Cardiac septum (tissue), 1 donor: ENCODE measurements at places on chromosomes 13 and 19.

GRCh38 chr19:12723641-12724426, at the start of gene TNPO2:
TNPO2 (minus strand) TSS chr19:12723932; CDS start chr19:12720977, 2,955 bp downstream.
- DNase-seq = no peak

DNA sequence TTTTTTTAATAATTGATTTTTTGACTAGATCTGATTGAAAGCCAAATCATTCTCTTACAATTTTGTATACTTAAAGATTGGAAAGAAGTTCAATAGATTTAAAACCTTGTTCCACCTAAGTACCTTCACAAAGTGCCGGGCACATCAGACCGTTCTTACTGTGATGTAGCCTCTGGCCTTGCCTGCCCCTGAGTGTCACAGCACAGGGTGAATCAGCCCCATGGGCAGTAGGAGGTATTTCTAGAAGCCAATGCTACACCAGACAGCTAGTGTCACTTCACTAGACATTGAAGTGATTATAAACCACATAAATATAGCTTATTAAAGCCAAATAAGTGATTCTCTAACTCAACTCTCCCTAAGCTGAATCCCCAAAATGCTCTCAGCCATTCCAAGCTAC, 131.3 kb downstream of the LACC1 start:
- no peak for DNase-seq

GRCh38 chr13:106314417-106314816, 221.0 kb downstream of the EFNB2 start:
- no peak for DNase-seq

DNA sequence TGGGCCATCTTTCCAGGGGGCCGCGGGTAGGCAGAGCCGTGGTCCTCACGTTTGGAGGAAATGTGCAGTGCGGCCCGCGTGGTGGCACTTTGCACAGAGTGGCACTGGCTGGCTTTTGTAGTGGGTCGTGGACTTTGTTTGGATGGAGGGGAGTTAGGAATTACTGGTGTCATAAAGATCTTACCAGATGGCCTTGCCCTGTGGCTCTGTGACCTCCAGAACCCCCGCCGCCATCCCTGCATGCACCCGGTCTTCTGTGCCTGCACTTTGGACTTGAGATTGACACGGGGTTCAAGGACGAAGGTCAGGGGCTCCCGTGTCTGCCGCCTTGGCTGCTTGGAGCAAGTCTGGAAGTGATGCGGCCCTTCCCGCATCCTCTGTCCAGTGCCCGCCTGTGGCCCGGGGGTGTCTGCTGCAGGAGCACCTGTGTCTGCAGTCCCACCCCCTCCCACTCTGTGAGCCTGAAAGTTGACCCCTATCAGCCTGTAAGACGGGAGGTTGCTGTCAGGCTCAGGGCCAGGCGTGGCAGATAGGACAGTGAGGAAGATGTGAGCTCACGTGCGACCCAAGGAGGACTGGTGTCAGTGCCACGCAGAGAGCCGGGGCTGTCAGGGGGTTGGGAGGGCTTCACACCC, 2.2 kb downstream of the GNA11 start:
- DNase-seq = no peak

- DNase-seq = no peak
These were observed 767.1 kb downstream of the UQCRFS1 start for GRCh38 chr19:28445826-28446225.

GRCh38 chr13:30334663-30335386, 27.5 kb upstream of the KATNAL1 start:
- no peak for DNase-seq

GRCh38 chr19:18896421-18896841, 473 bp upstream of the CERS1 start:
- no peak for DNase-seq

DNA sequence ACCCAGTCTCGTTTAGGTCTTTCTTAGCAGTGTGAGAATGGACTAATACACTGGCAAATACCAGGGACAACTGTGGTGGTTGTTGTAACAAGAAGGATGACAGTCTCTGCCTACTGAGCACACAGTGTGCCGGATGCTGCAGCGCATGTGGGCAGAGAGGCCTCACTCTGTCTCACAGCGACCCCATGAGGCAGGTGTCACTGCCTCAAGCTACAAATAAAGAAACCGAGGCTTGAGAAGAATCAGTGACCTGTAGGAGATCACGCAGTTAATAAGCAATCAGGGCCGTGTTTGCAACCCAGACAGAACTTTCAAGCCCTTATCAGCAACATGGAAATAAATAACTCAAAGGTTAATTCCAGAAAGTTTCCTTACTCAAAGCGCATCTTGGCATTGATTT, 40.5 kb upstream of the GAS6 start:
- DNase-seq = peak; percentile 77

- DNase-seq = no peak
These were observed 27.3 kb downstream of the ALOX5AP start for GRCh38 chr13:30762643-30763042.

- DNase-seq = no peak
These were observed 23.2 kb downstream of the C3 start for GRCh38 chr19:6697291-6697690.

- DNase-seq = no peak
These were observed 63.0 kb downstream of the LRCH1 start for GRCh38 chr13:46615888-46616531.

GRCh38 chr13:110154410-110154933, 152.5 kb downstream of the COL4A1 start:
- DNase-seq = no peak

GRCh38 chr13:112144616-112145550, 77.9 kb downstream of the SOX1 start:
- DNase-seq = peak; percentile 53

- no peak for DNase-seq
These were observed 385.9 kb upstream of the SLITRK6 start for GRCh38 chr13:86185107-86185506.

GRCh38 chr19:18385675-18386542, at the start of gene GDF15:
GDF15 (plus strand) TSS chr19:18386158; CDS start chr19:18386190, 32 bp downstream.
- peak; percentile 79 for DNase-seq

GRCh38 chr19:39412867-39413271, 400 bp downstream of the PLEKHG2 start:
- DNase-seq = no peak

DNA sequence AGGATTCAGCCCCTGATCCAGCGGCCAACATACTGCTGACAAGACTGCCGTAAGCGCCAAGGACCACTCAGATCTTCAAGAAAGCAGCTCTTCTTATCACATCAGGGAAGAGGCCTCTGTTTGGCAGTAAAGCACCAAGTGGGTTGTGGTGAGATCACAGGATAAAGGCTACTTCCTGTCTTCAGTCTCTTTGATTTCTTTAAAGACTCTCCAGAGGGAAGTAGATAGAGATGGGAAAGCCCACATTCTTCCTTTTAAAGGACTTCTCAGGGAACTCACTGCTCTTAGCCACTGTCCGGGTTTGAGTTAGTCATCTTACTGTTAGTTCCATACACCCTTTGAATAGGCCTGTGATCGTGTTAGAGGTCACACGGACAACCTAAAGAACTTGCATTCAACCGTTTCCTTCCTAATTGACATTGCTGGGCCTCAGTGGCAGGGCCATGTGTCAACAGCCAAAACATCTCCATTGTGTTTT, 47.2 kb upstream of the POMP start:
- no peak for DNase-seq

DNA sequence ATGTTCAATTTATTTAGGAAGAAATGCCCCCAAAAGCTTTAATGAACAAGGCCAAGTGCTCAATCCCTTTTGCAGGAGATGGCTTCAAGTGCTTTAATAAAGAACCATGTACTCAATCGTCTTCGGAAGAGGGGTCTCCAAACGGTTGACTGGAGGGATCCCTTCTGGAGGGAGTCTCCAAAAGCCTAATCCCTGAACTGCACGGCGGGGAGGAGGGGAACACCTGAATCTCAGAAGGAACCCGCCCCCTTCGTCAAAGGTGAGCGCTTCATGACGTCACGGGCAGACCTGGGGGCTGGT, 505 bp downstream of the PAF1 start:
- no peak for DNase-seq

DNA sequence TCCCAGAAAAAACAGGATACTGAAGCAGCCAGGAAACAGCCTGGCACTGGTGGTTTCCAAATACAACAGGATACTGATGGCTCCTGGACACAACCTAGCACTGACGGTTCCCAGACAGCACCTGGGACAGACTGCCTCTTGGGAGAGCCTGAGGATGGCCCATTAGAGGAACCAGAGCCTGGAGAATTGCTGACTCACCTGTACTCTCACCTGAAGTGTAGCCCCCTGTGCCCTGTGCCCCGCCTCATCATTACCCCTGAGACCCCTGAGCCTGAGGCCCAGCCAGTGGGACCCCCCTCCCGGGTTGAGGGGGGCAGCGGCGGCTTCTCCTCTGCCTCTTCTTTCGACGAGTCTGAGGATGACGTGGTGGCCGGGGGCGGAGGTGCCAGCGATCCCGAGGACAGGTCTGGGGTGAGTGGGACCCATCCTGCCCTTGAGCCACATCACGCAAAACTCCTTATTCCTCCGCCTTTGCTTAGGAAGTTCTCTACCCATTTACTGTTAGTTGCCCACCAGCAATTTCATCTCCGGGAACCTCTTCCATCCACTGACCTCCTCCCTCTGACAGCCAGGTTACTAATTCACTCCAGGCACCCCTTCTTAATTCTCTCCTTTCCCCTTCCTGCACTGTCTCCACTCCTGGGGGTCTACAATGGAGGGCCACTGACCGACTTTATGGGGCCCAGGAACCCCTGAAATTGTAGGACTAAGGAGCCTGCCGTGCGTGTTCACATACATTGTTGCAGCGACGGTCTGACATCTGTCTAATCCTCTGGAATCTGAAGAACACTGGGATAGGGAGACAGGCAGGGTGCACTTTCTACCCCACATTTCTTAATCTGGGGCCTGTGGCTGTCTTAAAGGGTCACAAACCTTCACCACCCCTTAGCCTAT, 1.2 kb downstream of the ITPKC start:
- DNase-seq = no peak

- DNase-seq = no peak
These were observed 548.7 kb downstream of the PCDH9 start for GRCh38 chr13:66681403-66681802.

GRCh38 chr13:41675306-41675705, 218.0 kb downstream of the RGCC start:
- no peak for DNase-seq

DNA sequence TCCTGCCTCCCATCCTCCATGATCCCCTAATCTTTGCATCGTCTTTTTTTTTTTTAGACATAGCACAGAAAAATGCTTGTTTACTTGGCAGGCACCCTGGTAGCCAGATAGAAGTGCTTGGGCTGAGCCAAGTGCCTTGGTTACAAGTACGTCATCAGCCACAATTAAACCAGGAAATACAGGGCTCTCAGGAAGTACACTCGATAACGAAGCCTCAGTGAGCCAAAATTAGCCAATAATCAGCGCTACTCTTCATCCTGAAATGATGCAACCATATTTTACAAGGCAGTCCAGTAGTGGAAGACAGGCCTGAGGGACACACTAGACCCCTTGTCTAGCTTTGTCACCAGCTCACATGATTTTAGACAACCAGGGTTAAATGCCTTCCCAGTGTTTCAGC, 194.0 kb upstream of the NBEA start:
- DNase-seq = no peak

DNA sequence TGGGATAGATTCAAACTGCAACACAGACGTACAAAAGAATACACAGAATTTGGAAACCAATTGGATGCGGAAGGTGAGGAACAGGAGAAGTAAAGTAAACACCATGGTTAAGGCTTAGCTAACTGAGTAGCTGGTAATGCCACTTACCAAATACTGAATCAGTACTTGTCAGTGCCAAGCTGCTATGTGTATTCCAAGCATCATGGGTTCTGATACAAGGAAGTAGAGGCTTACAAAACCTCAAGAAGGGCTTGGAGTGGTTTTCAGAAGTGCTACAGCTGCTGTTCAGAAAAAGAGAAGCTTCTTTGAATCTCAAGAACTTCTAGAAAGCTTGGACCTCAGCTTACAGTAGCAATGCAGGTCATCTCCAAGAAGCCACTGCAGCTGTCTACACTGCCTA, 35.9 kb upstream of the DCT start:
- DNase-seq = no peak

DNA sequence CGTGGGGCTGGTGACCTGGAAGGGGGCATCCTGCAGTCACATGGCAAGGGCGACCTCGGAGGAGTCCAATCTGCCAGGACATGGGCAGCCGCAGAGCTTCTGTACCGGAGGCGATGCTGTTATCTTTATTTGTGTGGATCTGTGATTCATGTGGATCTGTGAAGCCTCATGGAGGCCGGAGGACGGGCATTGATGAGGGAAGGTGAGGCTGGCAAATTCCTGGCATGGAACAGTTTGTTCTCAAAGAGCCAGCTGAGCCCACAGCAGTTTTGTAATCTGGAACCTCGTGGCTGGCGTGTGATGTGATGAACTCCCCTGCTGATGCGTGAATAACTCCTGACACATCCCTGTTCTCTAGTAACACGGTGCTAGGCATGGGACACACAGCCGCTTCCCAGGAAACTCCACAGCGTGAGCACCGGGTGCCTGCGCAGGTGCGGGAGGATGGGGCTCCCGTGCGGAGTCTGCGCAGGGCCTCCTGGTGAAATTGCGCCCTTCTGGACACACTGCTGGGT, 40.4 kb downstream of the ATP11A start:
- DNase-seq = no peak

GRCh38 chr13:40980461-40980860, 38.7 kb downstream of the ELF1 start:
- no peak for DNase-seq

DNA sequence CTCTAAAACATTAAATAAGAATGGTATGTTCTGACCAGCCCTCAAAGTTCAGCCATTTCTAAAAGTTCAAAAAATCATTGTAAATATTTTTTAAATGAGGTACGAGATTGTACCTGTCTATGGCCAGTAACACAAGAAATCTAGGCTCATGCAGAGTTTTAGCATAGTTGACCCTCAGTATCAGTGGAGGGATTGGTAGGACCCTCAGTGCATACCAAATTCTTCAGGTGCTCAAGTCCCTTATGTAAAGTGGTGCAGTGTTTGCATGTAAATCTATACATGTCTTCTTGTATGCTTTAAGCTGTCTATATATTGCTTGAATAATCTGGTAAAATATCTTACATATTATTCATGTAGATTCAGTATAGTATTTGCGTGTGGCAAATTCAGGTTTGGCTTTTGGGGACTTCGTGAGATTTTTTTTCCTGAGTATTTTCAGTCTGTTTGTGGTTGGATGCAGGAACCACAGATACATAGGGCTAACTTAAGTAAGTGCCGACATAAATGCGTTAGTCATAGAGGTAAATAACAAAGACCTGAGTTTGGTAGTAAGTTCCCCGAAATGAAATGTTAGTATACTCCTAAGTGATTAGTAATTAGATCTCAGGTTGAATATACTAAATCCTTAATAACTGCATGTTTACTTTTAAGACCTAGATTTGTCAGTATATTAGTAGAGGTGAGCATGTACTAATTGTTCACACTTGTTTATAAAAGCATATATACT, 7.8 kb downstream of the MIR17HG start:
- DNase-seq = no peak

DNA sequence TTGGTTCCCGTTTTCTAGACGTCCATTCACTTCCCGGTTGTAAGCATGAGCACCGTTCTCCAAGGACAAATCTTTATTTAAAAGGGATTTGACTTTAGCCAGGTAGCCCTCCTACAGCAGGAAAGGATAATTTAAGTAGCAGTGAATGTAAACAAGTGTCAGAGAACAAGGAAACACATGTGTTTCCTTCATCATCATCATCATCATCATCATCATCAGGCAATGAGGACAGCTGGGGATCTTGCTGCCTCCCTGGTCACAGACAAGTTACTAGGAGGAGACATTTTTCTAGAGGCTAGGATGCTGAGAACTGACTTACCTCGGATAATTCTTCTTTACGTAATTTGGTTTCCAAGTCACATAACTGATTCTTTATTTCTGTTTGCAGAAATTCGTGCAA, 14.3 kb downstream of the DNMT1 start:
- no peak for DNase-seq
